ENCODE measurements at places on chromosomes 7 and 10.

DNA sequence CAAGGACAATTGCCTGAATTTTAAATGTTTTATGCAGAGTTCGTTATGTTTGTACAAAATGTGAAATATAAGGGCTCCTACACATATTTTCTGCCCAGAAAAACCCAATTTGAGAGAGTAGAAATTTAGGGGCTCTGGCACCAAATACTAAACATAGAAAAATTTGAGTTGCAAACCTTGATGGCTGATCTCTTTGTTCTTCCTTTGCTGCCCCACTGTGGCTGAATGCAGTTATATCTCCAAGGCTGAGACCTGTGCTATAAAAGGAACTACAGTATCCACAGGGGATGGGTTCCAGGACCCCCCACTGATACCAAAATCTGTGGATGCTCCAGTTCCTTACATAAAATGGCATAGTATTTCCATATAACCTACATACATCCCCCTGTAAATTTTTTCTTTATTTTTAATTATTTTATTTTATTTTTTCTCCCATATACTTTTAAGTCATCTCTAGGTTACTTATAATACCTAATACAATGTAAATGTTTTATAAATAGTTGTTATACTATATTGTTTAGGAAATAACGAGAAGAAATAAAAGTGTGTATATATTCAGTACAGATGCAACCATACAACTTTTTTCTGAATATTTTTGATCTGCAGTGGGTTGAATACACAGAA, 22.5 kb downstream of the CFAP43 start:
- DNase-seq: no peak

- no peak for DNase-seq
These were observed 249.6 kb downstream of the PLXDC2 start for GRCh38 chr10:20065814-20066213.

DNA sequence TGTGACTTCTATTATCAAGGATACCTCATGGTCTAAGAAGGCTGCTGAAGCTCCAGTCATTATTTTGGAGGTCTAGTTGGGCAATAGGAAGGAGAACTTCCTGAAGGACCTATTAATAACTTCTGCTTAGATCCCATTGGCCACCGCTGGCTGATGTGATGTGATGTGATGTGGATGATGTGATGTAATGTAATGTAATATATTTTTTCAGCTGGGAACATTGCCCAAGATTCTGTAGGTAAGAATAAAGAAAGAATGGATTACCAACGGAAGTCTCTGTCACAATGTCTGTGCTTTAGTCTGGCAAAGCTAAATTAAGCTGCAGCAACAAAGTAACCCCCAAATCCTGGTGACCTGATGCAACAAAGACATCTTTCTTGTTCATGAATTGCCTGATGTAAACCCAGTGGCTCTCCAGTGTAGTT, 233.7 kb downstream of the PTEN start:
- DNase-seq: no peak

- no peak for DNase-seq
These were observed 33.4 kb upstream of the HGF start for GRCh38 chr7:81803267-81803666.

GRCh38 chr7:25675789-25676474, 447.6 kb upstream of the NPVF start:
- DNase-seq: no peak

All from coronary artery (tissue), 2 donors.